Activated naive CD8-positive, alpha-beta T cell treated with anti-CD3 and anti-CD28 coated beads, Interleukin-2, amount 10 ng/mL, durations not matched to agents 7 days and 5 days (primary cell): ENCODE measurements at places on chromosomes 7 and 10.
A peak's percentile ranks its signal among the peaks of the same experiment; 100 is the strongest.

DNA sequence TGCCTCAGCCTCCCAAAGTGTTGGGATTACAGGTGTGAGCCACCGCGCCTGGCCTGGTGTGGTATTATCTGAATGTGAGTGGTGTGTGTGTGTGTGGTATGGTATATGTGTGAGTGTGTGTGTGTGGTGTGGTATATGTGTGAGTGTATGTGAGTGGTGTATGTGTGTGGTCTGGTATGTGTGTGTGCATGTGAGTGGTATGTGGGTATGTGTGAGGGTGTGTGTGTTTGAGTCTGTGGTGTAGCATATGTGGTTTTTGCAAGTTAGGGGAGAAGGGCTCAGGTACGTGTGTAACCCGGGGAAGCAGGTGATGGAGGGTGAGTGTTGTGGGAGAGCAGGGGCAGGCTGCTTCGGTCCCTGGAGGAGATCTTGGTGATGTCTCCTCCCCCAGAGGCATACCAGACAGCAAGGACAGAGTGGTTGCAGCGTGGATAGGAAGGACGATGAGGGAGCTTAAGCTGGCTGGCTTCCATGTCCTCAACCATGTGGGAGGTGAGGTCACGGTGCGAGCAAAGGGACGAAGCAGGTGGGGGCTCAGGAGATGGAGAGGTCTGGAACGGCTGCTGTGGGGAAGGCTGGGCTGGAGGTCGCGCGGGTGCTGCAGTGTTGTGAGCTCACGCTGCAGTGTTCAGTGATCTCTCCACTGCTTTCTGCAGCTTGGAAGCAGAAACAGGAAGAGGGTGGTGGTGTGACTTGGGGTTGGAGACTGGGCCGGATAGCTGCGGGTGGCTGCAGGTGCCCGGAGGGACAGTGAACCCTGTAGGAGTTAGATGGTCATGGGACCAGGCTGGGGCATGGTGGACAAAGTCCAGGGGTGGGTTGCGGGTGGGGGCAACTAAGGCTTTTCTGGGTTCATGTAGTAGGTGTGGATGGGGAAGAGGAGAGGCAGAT lies 5.0 kb downstream of the ZYX start:
- peaks cover 16% of the 10 kb centered on the region for H3K4me1 ChIP-seq
- peaks cover 18% of the 10 kb centered on the region for H3K36me3 ChIP-seq
- peak; percentile 63 for DNase-seq
- no peak overlapping the region for H3K4me3 ChIP-seq
- no peak overlapping the region for H3K27ac ChIP-seq
- no peaks in the 10 kb centered on the region for H3K27me3 ChIP-seq

GRCh38 chr7:127417346-127417745 lies 24.8 kb upstream of the ZNF800 start:
- DNase-seq, result no peak
- H3K4me3 ChIP-seq, result peak overlapping the region; percentile 57
- H3K4me1 ChIP-seq, result peaks cover 47% of the 10 kb centered on the region

DNA sequence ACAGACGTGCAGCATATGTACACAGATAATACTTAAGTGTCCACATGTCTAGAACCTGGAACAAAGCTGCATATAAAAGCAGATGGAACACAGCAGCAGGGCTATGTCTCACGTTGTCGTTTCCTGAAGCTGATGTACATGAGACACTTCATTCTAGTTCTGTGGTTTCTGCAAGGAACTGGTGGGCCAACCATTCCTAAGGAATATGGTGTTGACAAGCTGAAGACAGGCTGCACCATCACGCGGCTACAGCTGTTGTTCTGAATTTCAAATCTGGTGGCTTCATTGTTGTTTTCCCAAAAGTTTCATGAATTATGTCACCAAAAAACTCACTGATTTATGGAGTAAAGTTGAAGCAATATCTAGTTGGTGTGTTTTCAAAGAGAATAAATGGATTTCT lies 33.7 kb downstream of the PRKAG2 start:
- DNase-seq, result no peak
- H3K36me3 ChIP-seq, result no peaks in the 10 kb centered on the region
- no peak overlapping the region for H3K27ac ChIP-seq
- H3K4me1 ChIP-seq, result peaks cover 21% of the 10 kb centered on the region

GRCh38 chr10:72508033-72508432 lies 117.8 kb downstream of the MICU1 start:
- no peak overlapping the region for H3K4me3 ChIP-seq
- no peak overlapping the region for H3K27ac ChIP-seq
- no peak for DNase-seq
- H3K27me3 ChIP-seq, result no peaks in the 10 kb centered on the region

DNA sequence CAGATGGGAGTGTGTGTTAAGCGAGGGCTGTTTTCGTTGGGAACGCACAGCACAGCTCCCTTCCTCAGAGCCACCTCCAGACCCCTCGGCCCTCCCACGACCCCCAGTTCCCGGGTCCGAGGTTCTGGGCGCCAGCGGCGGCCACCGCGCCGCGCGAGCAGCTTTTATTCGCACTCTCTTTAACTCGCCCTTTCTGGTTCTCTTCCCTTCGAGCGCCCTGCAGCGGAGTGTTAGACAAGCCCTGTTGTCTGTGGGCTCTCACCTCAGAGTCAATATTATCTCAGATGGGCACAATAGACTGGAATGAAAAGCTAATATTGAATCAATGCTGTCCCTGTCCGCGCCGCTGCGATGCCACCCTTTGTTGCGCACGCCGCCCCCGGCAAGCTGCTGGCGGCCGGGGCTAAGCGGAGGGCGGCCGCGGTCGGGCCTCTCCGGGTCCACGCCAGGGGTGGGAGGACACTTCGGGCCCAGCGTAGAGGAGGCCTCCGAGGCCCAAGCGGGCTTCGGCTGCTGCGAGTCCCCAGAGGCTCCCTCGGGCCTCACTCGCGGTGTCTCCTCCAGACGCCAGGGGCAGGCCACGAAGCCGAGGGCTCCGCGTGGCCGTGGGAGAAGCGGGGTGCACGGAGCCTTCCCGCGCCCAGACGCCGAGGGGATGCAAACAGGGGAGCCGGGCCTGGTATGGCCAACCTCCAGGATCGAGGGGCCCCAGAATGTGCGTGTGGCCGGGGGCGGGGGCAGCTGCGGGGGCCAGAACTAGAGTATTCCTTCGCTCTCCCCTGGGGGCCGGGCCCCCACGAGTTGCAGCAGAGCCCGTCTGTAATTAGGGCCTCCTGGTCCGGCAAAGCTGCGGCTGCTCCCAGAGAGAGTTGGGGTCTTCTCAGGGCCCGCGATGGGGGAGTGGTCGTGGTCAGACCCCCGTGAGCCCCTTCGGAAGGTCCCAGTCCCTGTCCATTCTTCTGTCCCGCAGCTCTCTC lies 7.9 kb upstream of the EMX2 start:
- no peaks in the 10 kb centered on the region for H3K36me3 ChIP-seq
- H3K4me3 ChIP-seq, result no peak overlapping the region
- no peak for DNase-seq
- peaks cover 83% of the 10 kb centered on the region for H3K27me3 ChIP-seq
- no peak overlapping the region for H3K27ac ChIP-seq

DNA sequence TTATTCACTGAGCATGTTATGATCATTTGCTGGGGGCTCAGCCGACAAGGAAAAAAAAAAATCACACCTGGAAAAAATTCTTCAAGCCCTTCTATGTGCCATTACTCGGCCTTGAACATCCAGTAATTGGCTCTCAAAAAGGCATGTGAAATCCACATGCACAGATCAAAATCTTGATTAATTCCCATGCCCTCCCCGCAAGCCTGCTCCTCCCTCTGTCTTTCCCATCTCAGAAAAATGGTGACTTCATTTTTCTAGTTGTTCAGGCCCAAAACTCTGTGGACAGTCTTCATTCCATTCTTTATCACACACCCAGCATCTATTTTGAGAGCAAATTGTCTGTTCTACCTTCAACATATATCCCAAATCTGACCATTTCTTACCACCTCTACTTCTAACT lies 91.2 kb upstream of the FRMD4A start:
- no peak overlapping the region for H3K4me3 ChIP-seq
- no peak for DNase-seq
- no peak overlapping the region for H3K27ac ChIP-seq
- no peaks in the 10 kb centered on the region for H3K36me3 ChIP-seq

GRCh38 chr10:4623200-4623599 lies 202.8 kb upstream of the AKR1E2 start:
- H3K36me3 ChIP-seq, result no peaks in the 10 kb centered on the region
- no peak overlapping the region for H3K4me3 ChIP-seq
- H3K27me3 ChIP-seq, result peaks cover 40% of the 10 kb centered on the region

DNA sequence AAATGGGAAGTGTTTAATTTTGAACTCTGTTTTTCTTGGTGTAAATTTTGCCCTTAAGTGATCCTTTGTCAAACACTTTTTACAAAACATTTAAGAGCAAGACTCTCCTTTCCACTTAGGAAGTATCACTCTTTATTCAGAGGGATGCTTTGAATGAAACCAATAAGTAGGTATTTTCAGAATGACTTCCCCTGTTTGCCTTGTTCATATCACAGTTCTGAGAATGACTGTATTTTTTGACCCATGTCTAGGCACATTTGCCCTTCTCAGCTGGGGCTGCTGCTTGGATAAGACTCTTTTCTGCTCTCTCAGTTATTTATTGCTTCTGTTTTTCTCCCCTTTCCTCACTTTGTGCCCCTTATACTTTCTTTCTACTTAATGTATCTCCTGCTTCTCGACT lies 98.2 kb downstream of the CCNY start:
- no peak overlapping the region for H3K4me3 ChIP-seq
- peaks cover 38% of the 10 kb centered on the region for H3K36me3 ChIP-seq
- H3K27me3 ChIP-seq, result no peaks in the 10 kb centered on the region
- no peak for DNase-seq
- no peak overlapping the region for H3K27ac ChIP-seq

DNA sequence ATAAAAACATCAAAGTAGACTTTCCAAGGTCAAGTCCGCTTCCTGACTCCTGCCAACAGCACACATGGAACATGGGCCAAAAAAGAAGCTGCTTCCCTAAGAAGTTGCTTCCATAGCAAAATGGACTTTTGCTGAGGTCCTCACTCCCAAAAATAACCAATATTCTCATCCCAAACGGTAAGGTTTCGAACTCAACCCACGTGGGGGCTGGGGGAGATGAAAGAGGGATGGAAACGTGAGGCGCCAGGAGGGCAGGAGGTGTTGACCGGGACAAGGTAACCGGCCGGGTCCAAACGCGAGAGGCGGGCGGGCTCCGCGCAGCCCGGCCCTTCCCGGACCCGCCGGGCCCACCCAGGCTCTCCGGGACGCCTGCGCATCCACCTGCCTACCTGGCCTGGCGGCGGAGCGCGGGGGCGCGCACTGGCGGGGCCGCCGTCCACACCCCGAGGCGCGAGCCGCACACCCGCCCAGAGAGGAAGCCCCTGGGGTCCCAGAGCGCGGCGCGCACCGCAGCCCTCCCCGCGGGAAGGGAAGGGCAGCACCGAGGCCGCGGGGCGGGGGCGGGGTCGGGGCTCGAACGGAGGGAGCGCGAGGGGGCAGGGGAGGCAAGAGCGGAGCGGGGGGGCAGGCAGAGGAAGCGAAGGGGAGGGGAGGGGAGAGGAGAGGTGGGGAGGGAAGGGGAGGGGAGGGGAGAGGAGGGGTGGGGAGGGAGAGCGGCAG lies 742 bp downstream of the LMBR1 start:
- peak overlapping the region; percentile 93 for H3K4me3 ChIP-seq
- peaks cover 10% of the 10 kb centered on the region for H3K36me3 ChIP-seq
- peak overlapping the region; percentile 88 for H3K27ac ChIP-seq
- H3K27me3 ChIP-seq, result no peaks in the 10 kb centered on the region
- peak; percentile 82 for DNase-seq

DNA sequence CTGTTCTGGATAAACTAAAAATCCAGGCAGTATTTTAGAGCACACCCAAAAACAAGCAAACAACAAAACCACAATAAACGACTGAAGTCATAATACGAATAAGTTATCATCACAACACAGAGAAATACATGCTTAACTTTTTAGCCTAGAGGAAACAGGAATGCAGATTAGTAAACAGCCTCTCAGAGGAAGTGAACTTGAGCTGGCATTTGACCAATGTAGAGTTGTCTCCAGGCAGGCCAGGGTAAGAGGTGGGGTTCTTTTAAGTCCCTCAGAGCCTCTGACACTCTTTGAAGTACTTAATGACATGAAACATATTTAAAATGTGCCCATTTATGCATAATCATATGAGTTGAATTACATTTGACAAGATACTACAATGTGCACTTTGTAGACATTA lies 43.3 kb upstream of the PLXDC2 start:
- no peak overlapping the region for H3K27ac ChIP-seq
- no peaks in the 10 kb centered on the region for H3K36me3 ChIP-seq
- no peaks in the 10 kb centered on the region for H3K4me1 ChIP-seq
- no peak overlapping the region for H3K4me3 ChIP-seq
- no peak for DNase-seq
- no peaks in the 10 kb centered on the region for H3K27me3 ChIP-seq

DNA sequence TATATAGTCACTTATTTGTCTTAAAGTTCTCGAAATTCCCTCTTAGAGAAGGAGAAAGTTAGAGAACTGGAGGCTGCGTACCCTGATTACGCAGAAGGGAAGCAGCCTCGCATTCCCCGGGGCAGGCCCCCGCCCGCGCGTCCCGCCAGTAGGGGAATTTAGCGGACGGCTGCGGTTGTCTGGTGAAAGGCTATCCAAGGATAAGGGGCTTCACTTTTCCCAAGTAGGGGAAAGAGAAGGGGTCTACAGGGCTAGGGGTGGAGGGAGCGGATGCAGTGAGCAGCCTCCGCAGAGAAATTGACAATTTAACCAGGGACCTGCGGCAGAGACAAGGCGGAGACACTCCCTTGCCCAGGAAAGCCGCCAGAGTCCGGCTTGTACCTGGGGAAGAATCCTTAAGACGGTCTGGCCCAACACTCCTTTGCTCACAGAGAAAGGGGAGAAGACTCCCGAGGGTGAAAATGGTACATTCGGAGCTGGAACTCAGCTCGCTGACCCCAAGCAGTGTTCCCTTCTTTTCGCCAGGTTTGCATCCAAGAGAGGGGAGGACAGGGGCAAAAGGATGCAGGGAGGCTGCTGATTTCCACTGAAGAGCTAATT lies 994 bp upstream of the MAGI2 start:
- peak; percentile 15 for DNase-seq
- peak overlapping the region; percentile 82 for H3K4me3 ChIP-seq
- peaks cover 60% of the 10 kb centered on the region for H3K27me3 ChIP-seq
- H3K27ac ChIP-seq, result no peak overlapping the region
- peaks cover 14% of the 10 kb centered on the region for H3K4me1 ChIP-seq

- no peaks in the 10 kb centered on the region for H3K4me1 ChIP-seq
- H3K4me3 ChIP-seq, result no peak overlapping the region
- no peaks in the 10 kb centered on the region for H3K36me3 ChIP-seq
- no peak overlapping the region for H3K27ac ChIP-seq
- no peaks in the 10 kb centered on the region for H3K27me3 ChIP-seq
Observed at GRCh38 chr7:23791721-23792120, 81.7 kb downstream of the STK31 start.

DNA sequence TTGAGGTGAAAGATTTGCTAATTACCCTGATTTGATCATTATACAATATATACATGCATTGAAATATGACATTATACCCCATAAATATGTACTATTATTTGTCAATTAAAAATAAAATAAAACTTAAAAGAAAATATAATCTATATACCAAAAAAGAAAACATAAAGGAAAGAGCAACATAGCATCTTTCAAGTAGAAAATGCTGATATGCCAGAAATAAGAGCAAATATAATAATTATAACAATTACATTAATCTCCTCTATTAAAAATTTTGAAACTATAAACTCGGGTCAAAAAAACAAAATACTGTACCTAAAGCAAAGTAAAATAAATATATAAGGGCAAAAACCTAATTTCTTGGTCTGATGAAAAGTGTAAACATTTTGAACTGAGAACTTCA lies 209.3 kb upstream of the PDE1C start:
- no peak for DNase-seq
- H3K4me3 ChIP-seq, result no peak overlapping the region
- no peaks in the 10 kb centered on the region for H3K36me3 ChIP-seq
